CD4-positive, alpha-beta memory T cell (primary cell): ENCODE measurements at places on chromosomes 3 and 15.

DNA sequence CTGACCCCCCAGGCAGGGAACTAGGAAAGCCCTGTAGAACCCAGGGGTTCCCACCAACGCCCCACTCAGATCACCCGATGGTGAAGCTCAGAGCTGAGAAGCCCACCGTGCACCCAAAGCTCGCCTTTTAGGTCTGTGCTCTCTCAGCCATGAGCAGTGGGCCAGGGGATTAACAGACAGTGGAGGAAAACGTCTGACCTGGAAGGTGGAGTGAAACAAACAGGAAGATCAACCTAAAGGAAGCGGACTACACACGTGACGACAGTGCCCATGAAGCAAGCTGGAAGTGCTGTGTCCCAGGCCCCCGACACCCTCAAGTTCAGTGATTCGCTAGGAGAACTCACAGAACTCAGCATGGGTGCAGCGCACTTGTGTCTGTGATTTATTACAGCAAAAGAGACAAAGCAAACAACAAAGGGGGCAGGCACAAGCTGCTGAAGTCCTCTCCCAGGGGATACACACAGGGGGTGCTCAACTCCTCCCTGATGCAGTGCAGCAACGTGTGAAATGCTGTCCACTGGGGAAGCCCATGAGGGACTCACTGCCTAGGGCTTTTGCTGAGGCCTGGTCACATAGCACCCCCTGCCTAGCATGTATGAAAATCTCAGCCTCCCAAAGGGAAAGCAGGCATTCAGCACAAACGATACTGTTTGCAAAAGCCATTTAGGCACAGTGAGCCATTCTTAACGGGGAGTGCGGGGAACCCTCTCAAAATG is 43.5 kb downstream of the CFAP92 start:
- no peak for DNase-seq

DNA sequence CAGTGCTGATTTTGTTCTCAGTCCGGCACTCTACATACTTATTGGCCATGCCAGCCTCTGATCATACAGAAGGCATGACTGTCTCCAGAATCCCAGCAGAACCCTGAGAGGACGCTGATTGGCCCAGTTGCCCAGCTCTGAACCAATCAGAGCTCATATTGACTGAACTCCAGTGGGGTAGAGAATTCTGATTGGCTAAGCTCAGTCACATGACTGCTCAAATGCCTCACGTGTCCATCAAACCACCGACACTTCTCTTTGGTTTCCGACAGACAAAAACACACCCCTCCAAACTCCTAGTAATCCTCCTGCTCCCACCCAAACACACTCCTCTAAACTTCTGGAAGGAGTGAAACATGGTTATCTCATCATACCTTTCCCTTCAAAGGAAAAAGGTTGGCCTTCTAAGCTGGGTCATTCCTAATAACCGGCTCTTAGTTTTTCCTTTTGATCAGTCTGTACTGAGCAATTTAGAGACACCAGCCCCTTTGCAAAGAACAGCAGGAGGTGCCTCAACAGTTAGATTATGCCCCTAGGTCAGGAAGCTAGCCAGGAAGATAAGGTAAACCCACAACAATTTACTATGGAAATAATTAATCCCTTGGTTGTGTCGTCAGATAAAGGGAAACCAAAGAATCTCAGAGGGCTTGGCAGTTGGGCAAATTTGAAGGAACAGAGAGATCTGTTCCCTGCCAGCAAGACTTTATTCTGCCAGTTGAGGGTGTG is 187.8 kb downstream of the TLE3 start:
- DNase-seq = no peak

- no peak for DNase-seq
These were observed 384.1 kb downstream of the PLOD2 start for GRCh38 chr3:145776782-145777408.

GRCh38 chr3:139460076-139460475 is 16.2 kb downstream of the RBP2 start:
- DNase-seq = no peak

DNA sequence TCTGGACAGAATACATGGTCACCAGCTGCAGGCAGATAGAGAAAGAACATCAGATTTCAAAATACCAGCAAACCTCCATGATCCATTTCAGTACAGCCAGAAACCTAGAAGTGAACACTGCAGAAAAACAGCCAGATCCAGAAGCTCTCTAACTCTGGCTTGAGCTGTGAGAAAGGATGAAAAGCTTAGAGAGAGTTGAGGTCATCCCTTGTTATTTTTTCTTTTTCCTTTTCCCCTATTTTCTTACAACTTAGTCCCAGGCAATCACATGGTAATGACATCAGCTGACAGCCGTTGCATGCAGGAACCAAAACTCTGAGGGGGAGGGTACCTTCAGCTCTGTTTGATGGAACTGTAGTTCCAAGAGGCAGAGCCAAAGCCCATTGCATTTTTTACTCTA is 113.2 kb downstream of the TCF12 start:
- DNase-seq = no peak
